ENCODE measurements at places on chromosomes 11 and 22.
A peak's percentile ranks its signal among the peaks of the same experiment; 100 is the strongest.

GRCh38 chr11:3104051-3104714 lies 47.0 kb upstream of the CARS1 start:
- DNase-seq: no peak

- no peak for DNase-seq
Observed at GRCh38 chr22:22657712-22658111, 13.3 kb downstream of the GGTLC2 start.

GRCh38 chr22:27222178-27222577 lies 564.8 kb downstream of the MIAT start:
- no peak for DNase-seq

DNA sequence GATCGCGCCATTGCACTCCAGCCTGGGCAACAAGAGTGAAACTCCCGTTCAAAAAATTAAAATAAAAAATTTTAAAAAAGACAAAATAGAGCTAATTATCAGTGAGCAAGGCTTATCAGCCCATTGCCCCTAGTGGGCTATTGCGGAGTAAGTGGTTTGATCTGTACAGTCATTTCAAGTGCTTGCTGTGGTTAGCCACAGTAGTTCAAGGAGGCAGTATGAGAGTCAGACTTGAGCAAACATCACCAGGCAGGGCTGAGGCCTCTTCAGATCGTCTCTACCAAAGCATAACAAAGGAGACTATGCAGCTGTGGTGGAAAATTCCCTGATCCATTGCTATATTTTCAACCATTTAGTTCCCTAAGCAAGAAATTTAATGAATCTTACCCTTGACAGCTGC lies 4.3 kb upstream of the SBF2 start:
- DNase-seq: no peak

DNA sequence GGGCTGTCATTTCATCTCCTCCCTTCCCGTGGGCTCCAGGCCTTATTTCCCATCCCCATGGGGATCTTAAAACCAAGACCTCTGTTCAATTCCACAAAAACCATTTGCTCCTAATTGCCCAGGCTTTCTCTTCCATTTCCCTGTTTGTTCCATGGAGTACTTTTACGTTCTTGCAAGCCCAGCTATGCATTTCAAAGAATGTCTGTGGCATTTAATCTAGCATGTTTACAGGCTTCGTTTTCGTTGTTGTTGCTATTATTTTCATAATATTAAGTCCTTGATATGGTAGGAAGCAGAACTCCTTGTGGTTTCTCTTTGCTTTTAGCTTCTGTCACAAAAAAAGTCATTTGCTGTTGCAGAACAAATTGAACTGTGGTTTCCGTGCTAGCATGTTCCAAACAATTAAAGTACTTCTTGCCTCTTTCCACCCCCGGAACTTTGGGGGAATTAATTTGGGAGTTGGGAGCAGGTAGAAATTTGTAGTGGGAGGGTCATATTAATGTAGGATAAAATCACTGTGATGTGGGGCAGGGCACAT lies 68.1 kb upstream of the SLC22A12 start:
- no peak for DNase-seq

DNA sequence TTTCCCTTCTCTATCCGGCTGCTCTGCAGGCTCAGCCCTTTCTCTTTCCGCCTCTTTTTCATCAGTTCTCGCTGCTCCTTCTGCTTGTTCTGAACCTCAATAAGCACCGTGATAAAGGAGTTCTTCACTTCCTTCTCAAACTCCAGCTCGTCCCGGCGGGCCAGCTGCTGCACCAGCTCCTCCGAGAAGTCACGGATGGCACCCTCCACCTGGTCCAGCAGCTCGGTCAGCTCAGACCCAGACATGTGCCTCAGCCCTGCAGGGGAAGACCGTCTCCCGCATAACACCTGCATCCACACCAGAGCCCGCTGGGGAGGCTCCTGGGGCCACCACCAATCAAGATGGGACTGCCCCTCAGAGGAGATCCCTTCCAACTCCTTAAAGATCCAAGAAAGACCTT lies 40.2 kb downstream of the FEZ1 start:
- no peak for DNase-seq

DNA sequence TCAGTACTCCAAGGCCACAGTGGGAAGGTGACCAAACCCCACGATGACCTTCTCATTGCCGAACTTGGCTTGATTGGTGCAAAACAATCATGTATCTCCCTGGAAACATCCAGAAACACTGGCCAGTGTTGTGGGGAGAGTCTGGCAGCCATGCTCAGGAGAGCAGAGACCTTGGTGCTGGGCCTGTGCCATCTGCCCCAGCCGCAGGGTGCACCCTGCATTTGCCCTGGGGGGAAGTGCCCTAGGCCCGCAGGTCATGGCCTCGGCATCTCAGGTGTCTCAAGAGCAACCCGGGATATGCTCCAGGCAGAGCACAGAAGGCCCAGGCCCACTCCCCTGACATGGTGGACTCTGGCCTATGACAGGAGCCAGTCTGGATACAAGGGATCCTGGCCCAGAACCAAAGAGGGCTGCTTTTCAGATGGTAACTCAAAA lies 23.7 kb downstream of the ARVCF start:
- DNase-seq: no peak

DNA sequence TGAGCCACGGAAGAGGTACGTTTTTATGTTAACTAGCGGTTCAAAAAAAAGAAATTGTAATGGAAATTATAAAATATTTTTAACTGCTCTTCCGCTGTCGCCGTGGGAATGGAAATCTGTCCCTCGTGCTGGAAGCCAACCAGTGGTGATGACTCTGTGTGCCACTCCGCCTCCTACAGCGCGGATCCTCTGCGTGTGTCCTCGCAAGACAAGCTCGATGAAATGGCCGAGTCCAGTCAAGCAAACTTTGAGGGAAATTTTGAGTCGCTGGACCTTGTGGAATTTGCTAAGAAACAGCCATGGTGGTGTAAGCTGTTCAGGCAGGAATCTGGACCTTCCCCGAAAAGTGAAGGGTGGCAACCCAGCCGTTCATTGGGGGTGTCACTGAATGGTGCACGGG lies 2.9 kb upstream of the CBX7 start:
- DNase-seq: no peak

DNA sequence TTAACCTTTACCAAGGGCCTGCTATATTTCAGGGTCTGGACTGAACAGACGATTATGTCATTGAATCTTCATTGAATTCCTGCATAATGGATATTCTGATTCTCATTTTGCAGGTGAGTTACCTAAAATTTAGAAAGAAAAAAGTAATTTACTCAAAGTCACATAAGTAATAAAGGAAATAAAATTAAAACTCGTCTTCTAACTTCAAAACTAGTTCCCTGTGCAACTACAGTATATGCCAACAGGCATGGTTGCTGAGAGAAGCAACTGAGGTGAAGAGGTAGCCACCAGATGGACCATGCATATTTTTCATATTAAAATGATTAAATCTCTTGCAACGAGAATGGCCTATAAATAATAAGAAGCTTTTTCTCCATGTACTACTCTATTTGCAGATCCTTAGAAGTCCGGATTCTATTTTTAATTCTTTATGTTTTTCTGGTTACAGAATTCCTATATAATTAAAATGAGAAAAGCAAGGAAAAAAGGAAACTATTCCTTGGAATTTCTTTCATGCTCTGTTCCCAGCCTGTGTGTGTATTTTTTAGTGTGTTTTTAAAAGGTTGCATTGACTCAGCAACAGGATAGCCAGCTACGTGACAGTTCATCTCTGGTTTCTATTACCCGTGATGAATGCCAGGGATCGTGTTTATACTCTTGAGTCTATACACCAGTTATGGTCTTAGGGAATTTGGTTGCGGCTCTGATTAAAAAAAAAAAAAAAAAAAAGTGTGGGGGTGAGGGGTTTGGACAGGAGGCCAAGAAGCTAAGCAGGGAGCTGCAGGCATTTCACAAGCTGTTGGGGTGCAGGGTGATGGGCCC lies 186.8 kb downstream of the ETS1 start:
- peak; percentile 81 for DNase-seq

GRCh38 chr11:120912504-120912903 lies 111.4 kb upstream of the TBCEL start:
- no peak for DNase-seq

GRCh38 chr22:42367980-42368378 lies 64.2 kb downstream of the NFAM1 start:
- DNase-seq: no peak

All from fibroblast of skin of left biceps (primary cell).